ENCODE measurements at places on chromosomes 12 and 14. TPM values are rescaled to one million over a fixed set of nuclear protein-coding genes. Genes with fewer than 3 reads are reported as not detected.

The USP30 gene
- 10.1 TPM for total RNA-seq

The CLEC4D gene
- total RNA-seq, result not detected

The EXOC3L4 gene
- not detected for total RNA-seq

The MSRB3 gene
- total RNA-seq, result 14.9 TPM

The MYO1H gene
- total RNA-seq, result not detected

The TCL1B gene
- not detected for total RNA-seq

The BBOF1 gene
- total RNA-seq, result 5.2 TPM

The RFLNA gene
- total RNA-seq, result 0.34 TPM

The SLC10A1 gene
- total RNA-seq, result not detected

The TAS2R30 gene
- not detected for total RNA-seq

The PPP1R36 gene
- 0.30 TPM for total RNA-seq

The CISTR gene
- not detected for total RNA-seq

The SMIM41 gene
- total RNA-seq, result not detected

Measured in bronchus fibroblast of lung (primary cell).